Right atrium auricular region (tissue), 2 donors: ENCODE measurements at places on chromosomes 16 and 17. TPM values are rescaled to one million over a fixed set of nuclear protein-coding genes. Genes with fewer than 3 reads are reported as not detected.

The NAGLU gene
- total RNA-seq: 19.6 TPM

The EMC6 gene
- 22.2 TPM for total RNA-seq

The IRF8 gene
- total RNA-seq: 10.6 TPM

The SLC47A2 gene
- total RNA-seq: not detected

The KRTAP9-8 gene
- total RNA-seq: not detected

The KRT25 gene
- not detected for total RNA-seq

The SULT1A4 gene
- total RNA-seq: 15.8 TPM

The TERB1 gene
- total RNA-seq: not detected

The OR3A3 gene
- not detected for total RNA-seq

The KRTAP4-6 gene
- not detected for total RNA-seq

The MARVELD3 gene
- total RNA-seq: not detected

The TMEM238L gene
- total RNA-seq: not detected

The SCARF1 gene
- 8.6 TPM for total RNA-seq

The C17orf67 gene
- total RNA-seq: 0.51 TPM

The AXIN2 gene
- 8.7 TPM for total RNA-seq

The CETP gene
- total RNA-seq: not detected

The P2RX5 gene
- total RNA-seq: 8.1 TPM

The CD300E gene
- total RNA-seq: 1.0 TPM

The C1QTNF8 gene
- not detected for total RNA-seq

The PRSS27 gene
- total RNA-seq: not detected

The HS3ST3B1 gene
- total RNA-seq: 0.78 TPM

The LCAT gene
- 2.9 TPM for total RNA-seq

The RHBDF1 gene
- total RNA-seq: 12.0 TPM

The ABCC11 gene
- total RNA-seq: not detected
